ENCODE measurements at places on chromosomes 16 and 17.

DNA sequence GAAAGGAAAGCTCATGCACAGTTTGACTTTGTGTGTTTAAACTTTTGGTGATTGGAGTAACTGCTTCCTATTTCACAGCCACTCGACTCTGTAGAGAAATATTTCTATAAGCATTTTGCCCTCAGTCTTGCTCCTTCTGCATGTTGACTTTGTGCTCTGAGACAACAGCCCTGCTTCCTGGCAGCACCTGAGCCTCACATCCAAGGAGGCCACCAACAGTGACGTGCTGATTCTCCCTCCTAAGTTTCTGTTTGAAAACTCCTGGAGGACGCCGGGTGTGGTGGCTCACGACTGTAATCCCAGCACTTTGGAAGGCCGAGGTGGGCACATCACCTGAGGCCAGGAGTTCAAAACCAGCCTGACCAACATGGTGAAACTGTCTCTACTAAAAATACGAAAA is 23.9 kb upstream of the WSB1 start:
- no peak for DNase-seq

GRCh38 chr17:43479948-43480347 is 3.8 kb upstream of the DHX8 start:
- no peak for DNase-seq

- DNase-seq = no peak
Observed at GRCh38 chr16:47358816-47359215, 102.0 kb downstream of the ITFG1 start.

- DNase-seq = no peak
Observed at GRCh38 chr16:80733407-80733806, 71.0 kb downstream of the CDYL2 start.

GRCh38 chr17:22703204-22703603 is 1010.9 kb downstream of the KCNJ18 start:
- DNase-seq = no peak

DNA sequence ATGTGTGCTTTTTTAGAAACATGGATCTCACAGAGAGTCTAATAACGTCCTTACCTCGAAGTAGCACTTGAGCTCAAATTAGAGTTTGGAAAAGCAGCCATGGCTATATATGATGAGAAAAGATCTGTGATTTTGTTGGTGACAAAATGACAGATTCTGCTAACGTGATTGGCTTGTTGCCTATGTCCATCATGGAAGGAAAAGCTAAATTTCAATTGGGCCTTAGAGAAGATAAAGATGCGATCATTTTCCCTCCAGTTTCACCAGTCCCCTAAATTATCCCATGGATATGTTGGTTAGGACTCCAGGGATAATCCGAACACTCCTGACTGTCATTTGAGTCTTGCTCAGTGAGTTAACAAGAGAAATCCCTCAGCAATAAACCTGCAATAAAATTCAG is 175.8 kb downstream of the C16orf95 start:
- no peak for DNase-seq

GRCh38 chr17:39063681-39064069 is 87.8 kb downstream of the PLXDC1 start:
- no peak for DNase-seq

GRCh38 chr17:42018339-42018738 is 1.1 kb upstream of the DNAJC7 start:
- DNase-seq = no peak

DNA sequence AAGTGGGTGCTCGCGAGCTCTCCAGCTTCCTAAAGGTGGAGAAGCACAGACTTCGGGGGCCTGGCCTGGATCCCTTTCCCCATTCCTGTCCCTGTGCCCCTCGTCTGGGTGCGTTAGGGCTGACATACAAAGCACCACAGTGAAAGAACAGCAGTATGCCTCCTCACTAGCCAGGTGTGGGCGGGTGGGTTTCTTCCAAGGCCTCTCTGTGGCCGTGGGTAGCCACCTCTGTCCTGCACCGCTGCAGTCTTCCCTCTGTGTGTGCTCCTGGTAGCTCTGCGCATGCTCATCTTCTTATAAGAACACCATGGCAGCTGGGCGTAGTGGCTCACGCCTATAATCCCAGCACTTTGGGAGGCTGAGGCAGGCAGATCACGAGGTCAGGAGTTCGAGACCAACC is 1.9 kb upstream of the STH start:
- DNase-seq = no peak

DNA sequence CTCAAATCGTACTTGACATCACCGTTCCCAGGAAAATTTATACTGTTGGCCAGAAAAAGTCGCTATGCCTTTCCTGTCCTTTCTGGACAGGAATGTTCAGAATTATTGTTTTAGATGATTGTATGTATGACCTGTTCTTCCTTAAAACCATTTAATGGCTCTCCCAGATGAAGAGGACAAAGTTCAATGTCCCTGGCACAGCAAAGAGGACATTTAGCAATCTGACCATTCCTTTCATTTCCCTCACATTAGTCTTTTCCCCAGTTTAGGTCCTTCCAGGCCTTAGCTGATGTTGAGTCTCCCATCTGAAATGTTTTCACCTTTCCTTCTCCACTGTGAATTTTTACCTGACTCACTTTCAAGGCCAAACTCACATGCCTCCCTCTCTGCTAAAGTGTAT is 938.9 kb downstream of the CDH11 start:
- DNase-seq = no peak

DNA sequence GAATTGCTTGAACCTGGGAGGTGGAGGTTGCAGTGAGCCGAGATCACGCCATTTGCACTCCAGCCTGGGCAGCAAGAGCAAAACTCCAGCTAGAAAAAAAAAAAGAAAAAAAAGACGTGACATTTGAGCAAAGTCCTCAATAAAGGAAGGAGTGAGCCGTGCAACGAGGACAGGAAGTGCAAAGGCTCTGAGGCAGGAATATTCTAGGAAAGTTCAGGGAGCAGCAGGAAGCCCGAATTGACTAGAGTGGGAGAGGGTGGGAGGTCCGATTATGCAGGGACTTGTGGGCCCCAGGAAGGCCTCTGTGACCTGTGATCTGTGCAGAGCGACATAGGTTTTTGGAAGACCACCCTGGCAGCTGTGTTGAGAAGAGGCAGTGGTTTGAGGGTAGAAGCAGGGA is 8.6 kb upstream of the LASP1NB start:
- DNase-seq = no peak

GRCh38 chr17:33964344-33964979 is 290.6 kb upstream of the CCL2 start:
- DNase-seq = peak; percentile 42

GRCh38 chr17:55388842-55389241 is 32.8 kb downstream of the MMD start:
- no peak for DNase-seq

DNA sequence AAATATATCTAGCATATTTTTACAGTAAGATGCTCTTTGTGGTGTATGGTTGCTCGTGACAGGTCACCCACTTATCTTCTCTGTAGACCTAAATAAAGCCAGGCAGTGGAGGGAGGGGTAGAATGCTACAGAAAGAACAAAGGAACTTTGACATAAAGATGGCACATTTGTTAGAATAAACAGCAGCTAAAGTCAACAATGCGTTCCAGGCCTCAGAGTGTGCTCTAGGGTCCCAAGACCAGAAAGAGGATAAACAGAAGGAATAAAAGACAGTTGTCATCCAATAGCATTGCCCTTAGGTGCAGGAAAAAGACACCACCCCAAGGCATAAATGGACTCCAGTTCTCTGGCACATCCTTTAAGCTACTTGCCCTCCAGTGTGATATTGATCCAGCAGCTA is 523.0 kb upstream of the CDH11 start:
- DNase-seq = no peak

DNA sequence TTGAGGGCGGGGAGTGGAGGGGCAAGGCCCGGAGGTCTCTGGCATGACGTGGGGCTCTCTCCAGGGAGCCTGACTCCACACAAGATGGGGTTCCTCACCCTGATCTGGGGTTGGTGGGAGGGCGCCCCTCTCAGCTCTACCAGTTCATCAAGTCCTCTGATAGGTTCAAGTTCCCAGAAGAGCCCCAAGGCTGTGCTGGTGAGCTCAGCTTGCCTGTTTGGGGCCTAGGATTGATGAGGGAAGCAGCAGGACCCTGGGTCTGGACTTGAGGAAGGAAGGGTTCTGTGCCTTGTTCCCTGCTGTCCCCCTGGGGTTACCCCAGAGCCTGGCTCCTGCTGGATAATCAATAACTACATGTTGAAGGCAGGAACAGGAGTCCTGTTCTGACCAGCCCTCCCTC is 3.5 kb downstream of the MGAT5B start:
- no peak for DNase-seq

- DNase-seq = no peak
Observed at GRCh38 chr17:12973496-12974004, 44.3 kb downstream of the ELAC2 start.

DNA sequence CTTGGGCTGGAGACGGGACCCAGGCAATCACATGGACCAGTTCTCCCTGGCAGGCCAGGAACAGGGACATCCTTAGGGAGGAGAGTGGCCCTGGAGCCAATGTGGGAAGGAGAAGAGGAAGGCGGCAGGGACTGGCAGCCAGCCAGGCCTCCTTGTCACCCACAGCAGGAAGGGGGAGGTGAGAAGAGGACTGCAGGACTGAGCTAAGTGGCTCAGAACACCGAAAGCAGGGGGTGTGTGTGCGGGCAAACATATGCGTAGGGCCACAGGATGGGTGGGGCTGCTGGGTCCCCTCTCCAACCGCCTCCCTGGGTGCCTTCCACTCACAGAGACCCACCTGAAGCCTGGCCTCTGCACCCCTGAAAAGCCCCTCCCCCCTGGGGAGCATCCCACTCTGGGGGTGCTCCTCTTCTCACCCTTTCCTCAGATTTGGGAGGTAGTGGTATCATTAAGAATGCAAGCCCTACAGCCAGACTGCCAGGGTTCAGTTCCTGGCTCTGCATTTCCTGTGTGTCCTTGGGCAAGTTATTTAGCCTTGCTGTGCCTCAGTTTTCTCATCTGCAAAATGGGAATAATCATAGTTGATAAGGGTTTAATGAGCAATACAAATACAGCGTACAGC is 8.1 kb downstream of the PNMT start:
- DNase-seq = peak; percentile 71

DNA sequence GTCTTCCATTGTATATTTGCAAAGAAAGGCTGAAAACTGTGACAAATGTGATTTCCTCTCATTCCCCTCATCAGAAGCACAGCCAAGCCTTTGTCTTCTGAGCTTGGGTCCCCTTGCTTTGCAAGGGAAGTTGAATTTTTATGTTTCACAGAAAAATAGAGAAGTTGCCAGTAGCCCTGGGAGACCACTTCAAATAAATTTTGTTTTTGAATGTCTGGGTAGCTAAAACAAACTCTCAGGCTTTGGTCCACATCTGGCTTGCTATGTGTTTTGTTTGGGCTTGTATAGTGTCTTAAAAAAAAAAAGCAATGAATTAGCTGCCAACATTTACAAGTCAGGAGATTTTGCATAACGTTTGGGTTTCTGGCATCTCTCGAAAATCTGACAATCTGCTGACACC is 24.1 kb downstream of the PIK3R6 start:
- no peak for DNase-seq

DNA sequence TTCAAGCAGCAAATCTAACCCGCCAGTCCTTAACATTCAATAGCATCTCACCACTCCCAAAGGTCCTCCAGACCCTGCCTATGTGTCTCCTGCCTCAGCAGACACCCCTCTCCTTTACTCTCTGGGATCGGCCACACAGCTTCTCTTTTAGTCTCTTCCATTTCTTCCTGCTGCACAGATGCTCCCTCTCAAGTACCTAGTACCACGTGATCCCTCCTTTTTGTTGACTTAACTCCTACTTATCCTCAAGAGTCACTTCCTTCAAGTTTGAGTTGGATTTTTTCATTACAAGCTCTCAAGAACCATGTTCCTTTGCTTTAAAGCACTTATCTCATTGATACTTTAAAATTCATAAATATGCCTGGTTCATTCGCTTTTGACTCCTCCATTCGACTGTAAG is 24.9 kb downstream of the AMFR start:
- no peak for DNase-seq

GRCh38 chr16:56830669-56831068 is 34.3 kb upstream of the SLC12A3 start:
- DNase-seq = no peak

- DNase-seq = peak; percentile 19
Observed at GRCh38 chr17:50708050-50709000, 611 bp upstream of the ANKRD40 start.

DNA sequence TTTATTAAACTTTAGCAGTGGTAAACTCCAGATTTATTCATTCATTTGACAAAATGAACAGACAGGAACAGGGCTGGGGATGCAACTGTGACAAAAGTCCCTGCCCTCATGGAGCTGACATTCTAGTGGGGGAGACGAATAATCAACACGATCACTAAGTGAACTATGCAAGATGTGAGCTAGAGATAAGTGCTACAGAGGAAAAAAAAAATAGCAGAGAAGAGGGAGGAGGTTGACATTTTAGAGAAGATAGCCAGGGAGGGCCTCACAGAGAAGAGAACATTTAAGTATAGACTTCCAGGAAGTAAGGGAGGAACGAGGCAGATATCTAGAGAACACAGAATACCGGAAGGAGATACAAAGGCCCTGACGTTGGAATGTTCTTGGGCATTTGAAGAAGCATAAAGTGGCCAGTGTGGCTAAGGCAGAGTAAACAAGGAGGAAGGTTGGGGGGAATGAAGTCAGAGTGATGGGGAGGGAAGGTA is 17.9 kb upstream of the AP1G1 start:
- no peak for DNase-seq

DNA sequence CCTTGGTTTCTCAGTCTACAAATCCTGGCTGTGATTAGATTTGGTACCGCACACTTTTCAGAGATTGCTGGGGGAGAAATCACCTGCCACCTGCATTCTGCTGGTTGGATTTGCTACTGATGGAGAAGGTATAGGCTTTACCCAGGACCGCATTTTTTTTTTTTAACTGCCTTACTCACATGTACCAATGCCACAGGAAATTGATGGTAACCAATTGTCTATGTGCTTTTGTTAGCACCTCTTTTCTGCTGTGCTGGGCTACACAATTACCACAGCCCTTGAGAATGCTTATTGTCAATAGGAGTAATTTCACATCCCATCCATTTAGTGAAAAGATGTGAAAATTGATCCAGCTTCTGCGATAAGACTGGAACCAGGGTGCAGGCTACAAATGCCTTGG is 74.4 kb upstream of the TANC2 start:
- no peak for DNase-seq

DNA sequence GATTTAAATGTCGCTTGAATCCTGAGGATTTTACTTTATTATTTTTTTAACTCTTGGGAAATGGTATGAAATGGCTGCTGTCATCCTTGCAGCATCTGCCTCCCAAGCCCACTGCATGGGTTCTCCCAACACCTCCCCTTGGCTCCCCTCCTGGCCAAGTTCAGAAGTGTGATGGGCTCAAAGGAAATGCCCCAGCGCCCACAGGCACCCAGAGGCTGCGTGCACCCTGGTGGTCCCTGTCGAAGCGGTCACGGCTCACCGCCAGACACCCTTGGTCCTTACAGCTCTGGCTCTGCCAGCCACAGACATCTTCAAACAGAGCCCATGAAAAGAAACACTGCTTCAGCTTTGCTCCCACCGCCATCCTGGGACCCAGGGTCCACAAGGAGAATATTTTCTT is 334.7 kb downstream of the SOX9 start:
- no peak for DNase-seq

GRCh38 chr16:20285993-20286499 is 41.3 kb downstream of the GP2 start:
- DNase-seq = no peak

GRCh38 chr17:65131946-65132345 is 5.2 kb upstream of the RGS9 start:
- DNase-seq = no peak

Data from CD4-positive, alpha-beta T cell treated with Interleukin-4 for 1 hour (primary cell).